ENCODE measurements at places on chromosomes 16 and 17.

DNA sequence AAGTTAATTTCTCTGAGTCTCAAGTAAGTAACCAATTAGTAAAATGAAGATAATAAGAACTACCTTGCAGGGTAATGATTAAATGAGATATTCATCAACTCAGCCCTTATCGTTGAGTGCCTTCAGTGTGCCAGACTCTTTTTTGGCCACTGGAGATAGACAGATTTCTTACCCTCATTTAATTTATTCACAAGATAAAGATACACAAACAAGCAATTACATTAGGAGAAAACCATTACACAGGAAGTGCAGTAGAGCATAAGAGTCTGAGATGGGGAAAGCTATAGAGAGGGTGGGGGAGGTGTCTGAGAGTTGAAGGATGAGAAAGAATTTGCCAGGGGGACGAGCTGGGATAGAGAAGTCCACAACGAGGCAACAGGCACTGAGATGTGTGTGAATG lies 72.5 kb upstream of the BCAR1 start:
- no peak for DNase-seq

DNA sequence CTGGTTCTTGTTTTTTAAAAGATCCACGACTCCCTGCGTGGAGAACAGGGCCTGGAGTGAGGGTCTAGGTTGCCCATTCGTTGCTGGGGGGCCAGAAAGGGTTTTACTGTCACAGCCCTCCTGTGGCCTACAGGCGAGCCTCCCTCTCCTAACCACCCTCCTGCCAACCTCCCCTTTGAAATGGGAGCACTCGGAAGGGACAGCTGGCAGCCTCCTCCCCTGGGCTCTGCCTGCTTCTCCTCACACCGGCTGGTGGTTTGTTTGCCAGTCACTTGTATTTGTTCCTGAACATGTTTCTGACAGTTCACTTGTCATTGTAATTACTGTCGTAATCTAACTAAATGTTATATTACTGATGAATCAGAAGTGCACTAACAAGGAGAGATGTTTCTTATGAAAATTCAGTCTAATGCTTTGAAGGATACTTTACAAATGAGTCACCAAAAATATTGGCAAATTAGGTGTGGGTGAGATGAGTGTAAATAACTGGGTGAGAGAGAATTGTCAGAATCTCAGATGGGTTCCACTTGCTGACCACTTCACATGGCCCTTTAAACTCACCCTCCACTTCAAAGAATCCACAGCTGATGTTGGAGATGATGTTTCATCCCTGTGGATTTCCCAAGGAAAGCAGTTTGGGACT lies 2.7 kb upstream of the SPPL2C start:
- DNase-seq: peak; percentile 10

DNA sequence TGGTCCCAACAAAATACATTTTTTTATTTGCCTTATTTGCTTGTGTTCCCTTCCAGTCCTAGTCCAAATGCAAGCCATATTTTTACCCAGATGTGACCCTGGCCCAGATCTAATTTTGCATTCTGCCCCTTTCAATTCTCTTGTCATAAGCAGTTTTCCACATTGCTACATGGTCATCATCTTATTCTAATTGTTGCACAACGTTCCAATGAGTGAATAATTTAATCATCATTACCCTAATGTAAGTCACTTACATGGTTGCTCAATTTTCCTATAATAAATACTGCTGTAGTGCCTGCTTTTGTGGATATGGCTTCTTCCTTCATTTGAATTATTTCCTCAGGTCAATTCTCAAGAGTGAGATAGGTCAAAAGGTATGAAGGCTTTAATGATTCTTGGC lies 12.8 kb downstream of the RSAD1 start:
- no peak for DNase-seq

- DNase-seq: no peak
Observed at GRCh38 chr17:82097184-82097918, 685 bp downstream of the FASN start.

- no peak for DNase-seq
Observed at GRCh38 chr17:55294042-55294751, 29.4 kb downstream of the HLF start.

GRCh38 chr17:10052106-10052813 lies 146.1 kb downstream of the GAS7 start:
- no peak for DNase-seq

DNA sequence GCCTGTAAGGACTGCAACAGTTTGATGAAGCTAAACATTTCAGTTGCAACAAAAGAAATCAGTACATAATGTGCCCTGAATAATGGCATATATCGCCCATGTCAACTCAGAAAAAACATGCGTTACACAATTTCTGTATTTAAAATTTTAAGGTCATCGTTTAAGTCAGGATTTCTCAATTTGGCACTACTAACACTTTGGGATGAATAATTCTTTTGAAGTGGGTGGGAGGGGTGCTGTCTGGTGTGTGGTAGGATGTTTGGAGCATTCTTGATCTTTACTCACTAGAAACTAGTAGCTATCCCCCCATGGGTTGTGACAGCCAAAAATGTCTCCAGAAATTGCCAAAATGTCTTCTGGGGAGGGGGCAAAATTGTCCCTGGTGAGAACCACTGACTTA lies 50.7 kb upstream of the CNTNAP4 start:
- DNase-seq: no peak

GRCh38 chr17:68085771-68086381 lies 50.3 kb downstream of the KPNA2 start:
- DNase-seq: no peak

- DNase-seq: peak; percentile 72
Observed at GRCh38 chr17:79809530-79810129, 12.8 kb upstream of the CBX8 start.

DNA sequence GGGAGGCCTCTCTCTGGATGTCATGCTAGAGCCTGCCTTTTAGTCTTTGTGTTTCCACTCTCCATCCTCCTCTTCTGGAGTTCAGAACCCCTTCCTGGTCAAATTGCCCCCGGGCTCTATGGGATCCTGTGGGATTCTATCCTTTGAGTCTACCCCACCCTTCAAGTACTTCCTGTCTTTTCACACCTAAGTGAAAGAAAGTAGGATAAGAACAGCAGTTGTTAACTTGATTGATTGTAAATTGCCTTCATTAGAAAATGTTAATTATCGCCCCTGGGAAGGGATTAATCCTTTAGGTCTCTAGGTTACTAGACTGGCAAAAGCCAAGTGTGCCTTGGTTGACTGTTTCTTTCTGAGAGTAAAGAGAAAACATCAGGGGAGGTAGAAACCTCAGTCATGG lies 30.1 kb downstream of the PRKCB start:
- DNase-seq: no peak

- no peak for DNase-seq
Observed at GRCh38 chr16:1225051-1225451, at the start of gene TPSG1. Gene TPSG1 (minus strand): TSS chr16:1225268. CDS start chr16:1225252, 16 bp downstream.

DNA sequence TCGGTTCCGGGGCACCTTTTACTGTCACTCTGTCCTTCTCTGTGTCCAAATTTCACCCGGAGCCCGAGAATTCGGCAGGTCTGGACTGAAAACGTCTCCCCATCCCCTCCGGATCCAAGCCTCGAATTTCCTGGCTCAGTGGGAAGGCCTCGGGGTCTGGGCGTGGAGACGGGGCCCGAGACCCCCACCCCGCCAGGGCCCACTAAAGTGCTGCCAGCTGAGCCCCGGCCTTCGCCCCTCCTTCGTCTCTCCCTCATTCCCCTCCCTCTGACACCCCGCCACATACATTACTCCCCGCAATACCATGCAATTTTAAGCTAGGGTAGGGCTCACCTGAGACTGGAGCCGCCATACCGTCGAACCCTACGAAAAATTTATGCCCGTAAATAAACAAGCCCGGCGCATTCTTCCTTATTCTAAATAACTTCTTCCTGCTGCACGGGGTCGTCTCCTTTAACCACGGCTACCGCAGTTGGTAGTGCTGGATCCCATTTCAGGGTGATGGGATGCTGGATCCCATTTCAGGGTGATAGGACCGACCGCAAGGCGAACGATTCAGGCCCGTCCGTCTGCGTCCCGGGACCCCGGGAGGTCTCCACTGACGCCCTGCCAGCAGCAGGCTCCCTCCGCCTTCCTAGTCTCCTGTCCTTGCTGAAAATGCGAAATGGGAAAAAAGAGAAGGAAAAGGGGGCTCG lies 4.4 kb upstream of the OR1F1 start:
- DNase-seq: no peak

- DNase-seq: no peak
Observed at GRCh38 chr16:78100112-78100467, 636 bp downstream of the WWOX start.

- no peak for DNase-seq
Observed at GRCh38 chr17:68011199-68011665, 15.0 kb upstream of the C17orf58 start.

DNA sequence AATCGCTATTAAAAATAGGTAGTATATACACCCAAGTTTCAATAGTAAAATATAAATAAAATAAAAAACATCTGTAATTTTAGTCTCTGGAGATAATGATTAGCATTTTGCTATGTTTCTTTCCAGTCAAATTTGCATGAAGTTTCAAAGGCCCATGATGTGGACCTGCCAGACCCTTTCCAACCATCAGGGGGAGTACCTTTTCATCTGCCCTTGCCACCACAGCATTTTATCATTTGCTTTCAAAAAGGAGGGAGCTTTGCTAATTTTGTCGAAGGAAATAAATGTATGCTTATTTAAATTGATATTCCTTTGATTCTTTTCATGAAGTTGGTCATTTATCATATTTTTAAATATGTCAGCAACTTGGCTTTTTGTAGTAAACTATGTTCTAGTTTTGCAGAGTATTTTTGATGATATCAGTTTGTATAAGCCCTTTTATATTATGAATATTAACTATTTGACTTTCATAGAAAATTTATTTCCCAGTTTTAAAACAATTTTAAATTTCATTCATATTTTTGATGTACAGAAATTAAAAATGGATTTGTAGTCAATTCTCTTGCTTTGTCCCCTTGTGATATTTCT lies 115.2 kb upstream of the NETO2 start:
- no peak for DNase-seq

DNA sequence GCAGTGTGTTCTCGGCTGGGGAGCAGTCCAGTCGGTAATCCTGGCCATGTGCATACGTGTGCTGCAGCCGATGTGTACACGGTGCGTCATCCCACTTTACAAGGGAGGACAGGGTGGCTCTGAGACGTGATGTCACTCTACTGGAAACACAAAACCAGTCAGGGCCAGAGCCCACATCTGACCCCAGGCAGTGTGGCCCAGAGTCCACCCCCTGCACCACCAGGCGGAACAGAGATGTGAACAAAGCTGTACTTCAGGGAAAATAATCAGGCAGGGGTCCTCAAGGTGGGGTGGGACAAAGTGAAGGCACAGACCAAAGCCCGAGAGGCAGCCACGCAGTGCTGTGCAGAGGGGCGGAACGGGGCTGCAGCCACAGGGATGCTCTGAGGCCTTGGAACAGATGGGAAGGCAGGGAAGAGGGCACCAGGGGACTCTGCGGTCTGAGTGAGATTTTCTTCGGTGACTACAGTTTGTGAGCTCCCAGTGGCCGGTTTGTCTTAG lies 181.5 kb downstream of the ZNF423 start:
- DNase-seq: no peak

DNA sequence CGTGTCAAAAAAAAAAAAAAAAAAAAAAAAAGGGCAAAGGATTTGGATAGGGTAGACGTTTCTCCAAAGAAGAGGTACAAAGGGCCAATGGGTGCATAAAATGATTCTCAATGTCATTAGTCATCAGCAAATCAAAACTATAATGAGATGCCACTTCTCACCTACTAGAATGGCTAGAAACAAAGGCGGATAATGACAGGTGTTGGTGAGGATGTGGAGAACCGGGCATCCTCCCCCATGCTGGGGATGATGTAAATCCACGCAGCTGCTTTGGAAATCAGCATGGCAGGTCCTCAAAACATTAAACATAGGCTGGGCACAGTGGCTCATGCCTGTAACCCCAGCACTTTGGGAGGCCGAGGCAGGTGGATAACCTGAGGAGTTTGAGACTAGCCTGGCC lies 9.4 kb downstream of the ITGAX start:
- DNase-seq: no peak

GRCh38 chr17:68686108-68686988 lies 85.2 kb upstream of the FAM20A start:
- DNase-seq: no peak

DNA sequence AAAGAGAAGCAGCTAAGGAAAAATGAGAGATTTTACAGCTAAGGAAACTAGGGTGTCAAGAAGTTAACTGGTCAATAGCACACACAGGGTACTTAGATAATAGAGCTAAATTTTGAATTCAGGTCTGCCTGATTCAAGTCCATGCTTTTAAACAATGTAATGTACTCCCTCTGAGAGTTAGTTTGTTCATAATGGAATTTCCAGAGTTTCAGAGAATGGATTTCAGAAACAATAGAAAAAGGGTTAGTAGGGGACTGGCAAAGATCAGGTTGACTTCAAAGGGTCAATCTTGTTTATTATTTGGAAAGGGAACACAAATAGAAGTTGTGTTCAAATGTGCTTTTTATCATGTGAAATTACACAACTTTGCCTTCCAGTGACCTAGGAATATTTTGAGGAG lies 17.9 kb downstream of the NSRP1 start:
- no peak for DNase-seq

GRCh38 chr17:77770331-77771105 lies 188.0 kb upstream of the TNRC6C start:
- DNase-seq: no peak

DNA sequence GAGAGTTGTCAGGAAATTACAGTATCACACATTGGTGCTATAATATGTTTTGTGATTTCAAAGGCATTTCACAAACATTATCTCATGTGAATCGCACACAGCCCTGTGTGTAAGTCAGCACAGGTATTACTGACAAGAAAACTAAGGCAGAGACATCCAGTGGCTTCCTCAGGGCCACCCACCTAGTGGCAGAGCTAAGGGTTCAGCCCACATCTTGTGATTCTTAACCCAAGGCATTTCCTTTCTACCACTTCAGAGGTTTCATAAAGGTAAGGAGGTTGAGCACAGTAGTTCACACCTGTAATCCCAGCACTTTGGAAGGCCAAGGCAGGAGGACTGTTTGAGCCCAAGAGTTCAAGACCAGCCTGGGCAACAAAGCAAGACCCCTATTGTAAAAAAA lies 58.2 kb downstream of the STX8 start:
- DNase-seq: no peak

DNA sequence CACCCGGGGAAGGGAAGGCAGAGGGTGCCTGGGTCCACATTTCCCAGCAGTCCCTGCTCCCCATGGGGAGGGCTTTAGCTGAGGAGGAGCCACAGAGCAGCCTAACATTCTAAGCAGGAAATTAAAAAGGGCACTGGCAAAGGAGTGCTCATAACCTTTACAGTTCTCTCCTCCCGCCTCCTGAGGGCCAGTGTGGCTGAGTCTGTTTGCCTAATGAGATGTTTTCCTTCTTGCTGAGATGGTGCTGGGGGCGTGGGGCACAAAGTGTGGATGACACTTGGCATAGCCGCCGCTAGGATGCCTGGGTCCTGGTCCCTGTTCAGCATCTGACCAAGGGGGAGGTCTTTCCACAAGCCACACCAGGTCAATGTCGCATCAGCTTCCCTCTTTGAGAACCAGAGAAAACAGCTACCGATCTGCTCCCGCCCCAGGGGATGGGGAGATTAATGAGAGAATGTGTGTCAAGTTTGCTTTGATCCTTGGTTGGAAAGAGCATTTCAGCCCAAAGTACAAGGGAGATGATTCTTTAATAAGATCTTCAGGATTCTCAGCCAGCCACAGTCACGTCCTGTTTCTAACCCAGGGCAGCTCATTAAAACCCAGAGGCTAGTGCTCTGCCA lies 5.8 kb downstream of the KIF18B start:
- no peak for DNase-seq
